ENCODE measurements at places on chromosomes 3 and 15. TPM values are rescaled to one million over a fixed set of nuclear protein-coding genes. Genes with fewer than 3 reads are reported as not detected.

GRCh38 chr15:74489518-74490338 lies 28.8 kb upstream of the UBL7 start:
- peak; percentile 40 for DNase-seq

GRCh38 chr3:85846940-85847339 lies 888.2 kb downstream of the CADM2 start:
- DNase-seq, result no peak

- DNase-seq, result peak; percentile 39
These were observed 8.7 kb upstream of the ZNF774 start for GRCh38 chr15:90343302-90343790.

The SLC24A5 gene
- total RNA-seq, result not detected

- no peak for DNase-seq
These were observed 4.2 kb downstream of the LMAN1L start for GRCh38 chr15:74816624-74817369.

DNA sequence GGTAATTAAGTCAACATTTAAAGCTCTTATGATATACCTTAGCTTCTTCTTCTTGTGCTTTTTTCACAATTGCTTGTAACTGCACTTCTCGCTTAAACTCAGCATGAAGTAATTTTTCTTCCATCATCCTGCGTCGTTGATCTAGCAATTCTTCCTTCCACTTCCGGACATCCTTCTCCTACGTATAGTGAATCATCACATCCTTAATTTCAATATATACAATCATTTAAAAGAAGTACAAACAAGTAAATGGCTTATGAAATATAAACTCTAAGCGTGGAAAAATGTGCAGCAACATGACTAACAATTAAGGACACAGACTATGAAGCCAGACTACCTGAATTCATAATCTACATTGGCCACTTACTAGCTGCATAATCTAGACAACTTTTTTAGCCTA lies 151.4 kb downstream of the SCAPER start:
- DNase-seq, result no peak

- DNase-seq, result no peak
These were observed 29.8 kb downstream of the STT3B start for GRCh38 chr3:31562525-31562924.

The C3orf38 gene
- total RNA-seq, result 35.8 TPM

The GP5 gene
- total RNA-seq, result 0.02 TPM

DNA sequence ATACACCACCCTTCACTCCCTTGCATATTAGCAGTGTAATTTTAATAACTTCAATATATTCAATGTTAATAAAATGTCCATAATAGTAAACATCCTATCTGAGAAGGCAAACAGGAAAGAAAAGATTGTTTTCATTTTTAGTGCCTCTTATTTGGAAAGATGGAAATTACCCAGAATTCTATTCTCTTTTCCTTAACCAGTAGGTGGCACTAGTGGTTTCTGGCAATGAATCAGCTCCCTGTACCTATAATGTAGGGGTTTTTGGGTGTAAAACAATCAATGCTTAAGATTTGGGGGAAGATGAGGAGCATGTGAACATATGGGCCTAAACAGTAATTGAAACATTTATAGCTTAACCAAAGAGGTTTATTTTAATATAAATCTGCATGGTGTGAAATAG lies 5.7 kb upstream of the SEMA6D start:
- peak; percentile 10 for DNase-seq

- no peak for DNase-seq
These were observed 254.1 kb upstream of the SATB1 start for GRCh38 chr3:18679238-18679637.

DNA sequence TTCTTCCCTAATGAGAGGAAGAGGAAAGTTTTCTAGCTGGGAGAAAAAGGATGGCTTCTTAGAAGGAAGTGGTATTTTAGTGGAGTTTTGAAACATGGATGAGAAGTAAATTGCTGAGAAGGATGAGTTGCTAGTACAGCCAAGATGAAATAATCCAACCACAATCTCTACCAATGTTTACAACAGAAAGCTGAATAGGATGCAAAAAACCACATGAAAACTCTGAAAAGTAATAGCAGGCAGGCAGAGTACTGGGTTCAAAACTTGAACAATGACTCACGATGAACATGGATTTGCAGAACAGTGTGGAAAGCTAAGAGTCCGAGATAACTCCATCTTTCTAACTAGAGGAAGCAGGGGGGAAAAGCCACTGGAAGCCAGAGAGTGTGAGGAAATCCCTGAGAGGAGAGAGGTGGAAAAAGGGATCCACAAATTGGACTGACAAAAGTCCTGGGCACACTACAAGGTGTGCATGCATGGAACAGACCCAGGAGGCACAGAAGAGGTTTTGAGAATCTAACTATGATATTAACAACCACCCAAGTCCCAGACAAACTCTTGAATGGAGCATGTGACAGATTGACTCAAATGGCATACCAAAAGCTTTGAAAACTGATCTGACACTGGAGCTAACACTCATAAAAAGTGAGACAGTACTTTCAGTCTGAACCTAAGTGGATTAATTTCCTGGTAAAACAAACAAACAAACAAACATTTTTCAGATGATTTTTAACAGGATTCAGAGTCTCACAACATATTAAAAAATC lies 76.7 kb downstream of the ST6GAL1 start:
- no peak for DNase-seq

- no peak for DNase-seq
These were observed 62.6 kb downstream of the RGMA start for GRCh38 chr15:93026380-93026817.

DNA sequence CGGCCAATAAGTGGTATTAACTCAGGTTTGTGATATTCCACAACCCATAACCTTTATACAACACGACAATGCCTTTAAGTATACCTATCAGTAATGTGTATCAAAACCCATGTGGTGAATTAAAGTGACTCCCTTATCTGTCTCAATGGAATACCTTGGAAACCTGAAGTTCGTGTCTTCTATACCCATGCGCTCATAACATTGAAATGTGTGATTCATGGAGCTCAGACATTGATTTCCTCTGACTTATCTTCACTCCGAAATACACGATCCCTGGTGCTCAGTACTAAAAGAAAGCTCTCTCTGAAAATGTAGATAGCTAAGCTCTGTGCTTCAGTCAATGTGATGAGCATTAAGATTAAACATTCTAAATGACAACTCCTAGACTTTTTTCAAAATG lies 140.3 kb downstream of the TBC1D5 start:
- DNase-seq, result peak; percentile 35

The GOLGA6L4 gene
- total RNA-seq, result 0.81 TPM

The NSMCE3 gene
- 13.5 TPM for total RNA-seq

DNA sequence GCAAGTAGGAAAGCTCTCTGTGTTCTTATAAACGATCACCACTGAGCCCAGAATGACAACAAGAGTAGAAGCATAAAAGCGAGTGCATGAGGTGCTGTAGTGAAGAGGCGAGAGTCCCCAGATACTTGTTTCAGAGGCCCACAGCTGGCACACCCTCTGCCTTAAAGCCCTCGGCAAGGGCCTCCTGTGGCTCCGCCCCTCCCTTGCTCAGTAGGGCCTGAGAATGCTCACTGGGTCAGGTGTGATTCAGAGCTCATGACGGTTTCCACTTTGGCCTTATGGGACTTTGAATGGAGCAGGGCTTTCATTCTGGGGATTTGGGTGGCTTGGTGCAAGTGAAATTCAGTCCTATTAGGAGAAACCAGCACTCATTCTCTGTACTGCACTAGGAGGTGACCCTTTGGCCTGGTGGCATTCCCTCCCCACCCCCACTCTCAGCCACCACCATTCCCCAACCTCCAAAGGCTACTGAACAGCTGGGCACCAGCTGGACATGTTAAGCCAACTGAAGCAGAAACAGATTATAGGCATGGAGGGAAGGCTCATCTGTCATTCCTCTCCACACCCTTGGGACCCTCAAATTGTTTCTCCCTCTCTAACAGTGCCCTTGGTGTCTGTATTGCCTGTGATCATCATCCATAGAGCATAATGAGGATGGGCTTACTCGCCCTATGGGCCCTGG lies 109.6 kb upstream of the CTDSPL start:
- DNase-seq, result no peak

The TMIE gene
- total RNA-seq, result 0.12 TPM

GRCh38 chr15:29870495-29871151 lies 48.4 kb upstream of the TJP1 start:
- DNase-seq, result no peak

- DNase-seq, result no peak
These were observed 71.3 kb upstream of the VEPH1 start for GRCh38 chr3:157574531-157574930.

The SLC26A6 gene
- 16.9 TPM for total RNA-seq

DNA sequence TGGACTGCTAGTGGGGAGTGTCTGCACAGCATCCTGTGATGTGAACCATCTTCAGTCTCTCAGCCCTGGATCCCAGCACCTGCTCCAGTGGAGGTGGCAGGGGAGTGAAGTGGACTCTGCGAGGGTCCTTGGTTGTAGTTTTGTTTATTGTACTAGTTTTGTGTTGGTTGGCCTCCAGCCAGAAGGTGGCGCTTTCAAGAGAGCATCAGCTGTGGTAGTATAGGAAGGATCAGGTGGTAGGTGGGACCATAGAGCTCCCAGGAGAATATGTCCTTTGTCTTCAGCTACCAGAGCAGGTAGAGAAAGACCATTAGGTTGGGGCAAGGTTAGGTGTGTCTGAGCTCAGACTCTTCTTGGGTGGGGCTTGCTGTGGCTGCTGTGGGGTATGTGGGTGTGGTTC lies 20.9 kb downstream of the NEK11 start:
- DNase-seq, result no peak

- DNase-seq, result no peak
These were observed 4.5 kb downstream of the NOX5 start for GRCh38 chr15:69018951-69019350.

The IGDCC3 gene
- total RNA-seq, result 0.10 TPM

DNA sequence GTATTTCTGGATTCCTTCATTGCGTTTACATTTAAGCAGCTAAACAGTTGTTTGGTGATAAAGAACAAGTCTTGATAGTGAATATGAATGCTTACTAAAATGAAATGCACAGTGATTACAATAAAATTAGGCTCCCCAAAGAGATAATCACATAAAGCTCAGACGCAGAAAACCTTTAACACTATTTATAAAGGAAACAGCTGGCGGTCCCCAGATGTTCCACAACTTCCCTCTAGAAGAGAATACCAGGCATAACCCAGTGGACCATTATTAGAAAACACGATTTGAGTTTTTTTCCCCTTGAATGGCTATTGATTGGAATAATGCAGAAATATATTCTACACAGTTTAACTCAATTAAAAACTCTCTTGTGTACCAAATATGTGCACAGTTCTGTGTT lies 573.2 kb downstream of the DIPK2A start:
- DNase-seq, result no peak

DNA sequence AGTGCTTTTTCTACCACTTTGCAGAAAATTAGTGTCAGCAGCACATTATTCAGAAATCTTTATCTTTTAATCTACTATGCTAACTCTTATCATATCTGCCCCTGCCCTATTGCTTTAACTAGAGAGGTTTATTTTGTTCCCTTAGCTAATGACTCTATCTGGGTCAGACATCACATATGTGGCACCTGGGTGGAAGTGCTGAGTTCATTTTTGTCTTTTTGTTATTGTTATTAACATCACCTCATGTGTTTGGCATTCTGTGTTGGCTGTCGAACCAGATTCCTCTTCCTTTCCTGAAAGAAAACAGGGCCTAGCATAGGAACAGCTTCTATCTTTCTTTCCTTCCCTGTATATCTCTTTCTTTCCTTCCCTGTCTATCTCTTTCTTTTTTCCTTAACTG lies 100.7 kb downstream of the RBMS3 start:
- no peak for DNase-seq

The RYR3 gene
- total RNA-seq, result not detected

DNA sequence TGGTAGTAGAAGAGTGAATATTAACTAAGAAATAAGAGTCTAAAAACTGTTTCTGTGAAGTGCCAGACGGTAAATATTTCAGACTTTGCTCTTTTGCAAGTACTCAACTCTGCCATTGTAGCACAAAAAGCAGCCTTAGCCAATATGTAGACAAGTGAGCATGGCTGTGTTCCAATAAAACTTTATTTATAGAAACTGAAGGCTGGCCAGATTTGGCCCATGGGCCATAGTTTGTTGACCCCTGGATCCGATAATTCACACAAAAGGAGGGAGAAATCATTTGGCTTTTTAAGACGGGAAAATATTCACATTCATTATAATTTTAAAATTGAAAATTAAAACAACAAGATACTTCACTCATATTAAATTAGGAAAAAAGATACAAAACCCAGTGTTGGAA lies 15.4 kb downstream of the EID1 start:
- DNase-seq, result no peak

The MED12L gene
- 0.12 TPM for total RNA-seq

DNA sequence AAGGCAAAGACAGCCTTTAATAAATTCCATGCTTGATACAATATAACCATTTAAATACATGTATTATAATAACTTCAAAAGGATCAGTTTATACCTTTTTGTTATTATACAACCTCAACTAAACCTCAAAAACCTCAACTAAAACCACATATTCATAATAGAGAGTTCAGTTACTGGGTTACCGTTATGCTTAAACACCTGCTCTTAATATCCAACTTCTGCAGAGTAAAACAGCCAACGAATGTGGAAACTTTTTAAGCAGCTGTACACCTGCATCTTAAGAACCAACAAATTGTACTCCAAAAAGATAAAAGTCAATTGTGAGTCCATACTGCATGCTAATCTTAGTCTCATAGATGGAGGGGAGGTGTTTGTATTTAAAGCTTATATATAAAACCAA lies 53.5 kb downstream of the TFDP2 start:
- DNase-seq, result no peak

DNA sequence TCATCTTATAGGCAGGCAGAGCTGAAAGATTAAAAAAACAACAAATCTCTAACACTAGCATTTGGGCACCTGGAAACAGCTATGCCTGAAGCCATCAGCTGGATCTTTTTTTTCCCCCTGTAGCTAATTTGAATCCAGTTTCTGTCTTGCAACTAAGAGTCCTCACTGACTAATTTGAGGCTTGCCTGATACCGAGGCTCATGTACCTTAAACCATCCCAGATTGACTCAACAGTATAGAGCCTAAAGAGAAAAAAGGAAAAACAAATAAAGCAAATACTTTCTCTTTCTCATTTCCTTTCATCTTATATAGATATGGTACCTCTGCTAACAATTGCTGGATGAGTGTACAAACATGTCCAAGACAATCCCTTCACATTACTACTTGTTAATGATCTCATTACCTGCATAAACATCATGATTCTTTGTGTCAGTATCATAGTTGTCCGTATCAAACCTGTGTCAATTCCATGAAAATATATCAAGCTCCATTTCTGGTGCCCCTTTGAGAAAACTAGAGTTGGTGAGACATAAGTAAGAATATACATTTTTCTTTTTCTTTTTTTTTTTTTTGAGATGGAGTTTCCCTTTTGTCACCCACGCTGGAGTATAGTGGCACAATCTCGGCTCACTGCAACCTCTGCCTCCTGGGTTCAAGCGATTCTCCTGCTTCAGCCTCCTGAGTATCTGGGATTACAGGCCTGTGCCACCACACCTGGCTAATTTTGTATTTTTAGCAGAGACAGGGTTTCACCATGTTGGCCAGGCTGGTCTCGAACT lies 43.1 kb downstream of the BHLHE40 start:
- DNase-seq, result peak; percentile 44

The RPP14 gene
- total RNA-seq, result 19.5 TPM

- no peak for DNase-seq
These were observed 650.8 kb downstream of the MCTP2 start for GRCh38 chr15:94882071-94882712.

The MUC20 gene
- not detected for total RNA-seq
